ENCODE measurements at places on chromosomes 16 and 17.

- no peak for DNase-seq
Measured at GRCh38 chr17:21357696-21358656, 18.2 kb upstream of the KCNJ12 start.

- DNase-seq: no peak
Measured at GRCh38 chr17:29707212-29707571, 84.5 kb upstream of the CORO6 start.

GRCh38 chr17:4827399-4827798, 5.7 kb upstream of the MINK1 start:
- DNase-seq: no peak

- no peak for DNase-seq
Measured at GRCh38 chr17:56824503-56824902, 9.2 kb downstream of the C17orf67 start.

Data from right renal pelvis (tissue), 4 donors.